Dermis microvascular lymphatic vessel endothelial cell (primary cell): ENCODE measurements at places on chromosomes 2 and 18. TPM values are rescaled to one million over a fixed set of nuclear protein-coding genes. Genes with fewer than 3 reads are reported as not detected.

The RTKN gene
- total RNA-seq: 18.0 and 32.9 TPM in 2 replicates

The UGT1A10 gene
- not detected in 2 replicates for total RNA-seq

The CYRIA gene
- total RNA-seq: 30.6 and 40.2 TPM in 2 replicates

The PAX8 gene
- total RNA-seq: under 0.01 TPM in 2 replicates

The TBR1 gene
- total RNA-seq: under 0.01 TPM in 2 replicates

The ARHGAP15 gene
- total RNA-seq: under 0.01 TPM in 1 of 2 replicates, not detected in the other

The TSPYL6 gene
- total RNA-seq: not detected in 2 replicates

The SCG2 gene
- total RNA-seq: not detected in 2 replicates

The CNDP1 gene
- total RNA-seq: not detected in 2 replicates

The ATP8B1 gene
- total RNA-seq: 18.2 and 34.0 TPM in 2 replicates

GRCh38 chr2:181058378-181059269 is 78.2 kb downstream of the UBE2E3 start:
- peak; percentile 61 for DNase-seq

DNA sequence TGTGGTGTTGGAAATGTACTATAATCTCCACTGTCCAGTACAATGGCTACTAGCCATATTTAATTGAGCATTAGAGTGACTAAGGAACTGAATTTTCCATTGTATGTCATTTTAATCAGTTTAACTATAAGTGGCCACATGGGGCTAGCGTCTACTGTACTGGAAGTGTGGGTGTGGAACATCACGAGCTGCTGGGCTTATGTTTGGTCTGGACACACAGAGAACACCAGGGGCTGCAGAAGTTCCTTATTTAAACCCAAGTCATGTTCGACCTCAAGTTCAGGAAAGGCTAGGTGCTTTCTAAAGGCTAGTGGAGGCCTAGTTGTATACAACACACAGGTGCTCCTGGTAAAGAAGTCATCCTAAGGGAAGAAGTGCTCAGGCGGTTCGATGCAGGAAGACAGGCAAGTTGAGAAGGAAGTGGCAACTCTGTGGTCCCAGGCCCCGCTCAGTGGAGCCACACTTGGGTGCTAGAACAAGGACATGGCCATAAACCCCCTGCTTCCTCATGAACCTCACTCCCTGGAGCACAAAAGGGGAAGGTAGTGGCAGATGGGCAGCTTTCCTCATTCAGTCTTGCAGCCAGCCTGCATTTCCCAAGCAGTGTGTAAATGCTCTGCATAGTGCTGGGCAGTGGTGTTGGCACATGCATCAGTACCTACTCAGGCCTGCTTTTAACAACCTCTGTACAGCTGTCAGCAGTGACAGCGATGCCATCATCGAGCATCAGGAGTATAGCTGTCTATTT is 13.3 kb downstream of the LGALSL start:
- DNase-seq: no peak

GRCh38 chr18:13496691-13497281 is 229.6 kb downstream of the FAM210A start:
- no peak for DNase-seq

DNA sequence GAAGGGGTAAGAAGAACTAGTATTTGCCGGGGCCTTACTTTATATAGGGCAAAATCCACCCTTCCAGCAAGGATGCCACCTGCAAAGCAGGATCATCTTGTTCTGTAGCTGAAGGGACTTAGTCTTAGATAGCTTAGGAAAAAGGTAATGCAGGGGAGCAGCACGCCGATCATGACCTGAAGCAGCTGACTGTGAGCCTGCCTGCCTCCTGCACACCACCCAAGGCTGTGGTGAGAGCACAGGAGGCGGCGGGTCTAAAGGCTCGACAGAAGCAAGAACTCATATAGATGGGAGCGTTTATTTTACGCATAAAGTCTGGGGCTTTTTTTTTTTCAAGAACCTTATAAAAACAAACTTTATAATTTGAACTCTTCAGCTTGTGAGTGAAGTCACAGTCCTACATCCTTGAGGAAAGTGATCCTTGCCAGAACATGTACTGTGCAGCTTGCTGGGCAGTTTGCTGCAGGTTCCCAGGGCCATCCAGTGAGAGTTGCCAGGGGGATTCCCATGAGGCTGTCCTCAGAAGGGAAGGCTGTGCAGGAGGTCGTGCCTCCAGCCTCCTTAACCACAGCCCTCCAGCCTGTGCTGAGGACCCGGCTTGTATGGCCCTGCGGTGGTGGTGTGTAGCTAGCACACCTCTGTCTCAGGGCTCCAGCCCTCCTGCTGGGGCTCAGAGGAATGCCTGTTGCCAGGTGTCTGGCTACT is 92.1 kb downstream of the RNF144A start:
- no peak for DNase-seq

GRCh38 chr2:181857483-181857882 is 34.0 kb upstream of the ITPRID2 start:
- no peak for DNase-seq

- peak; percentile 58 for DNase-seq
Observed at GRCh38 chr2:43370705-43371104, 144.3 kb upstream of the ZFP36L2 start.

GRCh38 chr2:211045025-211045424 is 488.6 kb downstream of the CPS1 start:
- no peak for DNase-seq

DNA sequence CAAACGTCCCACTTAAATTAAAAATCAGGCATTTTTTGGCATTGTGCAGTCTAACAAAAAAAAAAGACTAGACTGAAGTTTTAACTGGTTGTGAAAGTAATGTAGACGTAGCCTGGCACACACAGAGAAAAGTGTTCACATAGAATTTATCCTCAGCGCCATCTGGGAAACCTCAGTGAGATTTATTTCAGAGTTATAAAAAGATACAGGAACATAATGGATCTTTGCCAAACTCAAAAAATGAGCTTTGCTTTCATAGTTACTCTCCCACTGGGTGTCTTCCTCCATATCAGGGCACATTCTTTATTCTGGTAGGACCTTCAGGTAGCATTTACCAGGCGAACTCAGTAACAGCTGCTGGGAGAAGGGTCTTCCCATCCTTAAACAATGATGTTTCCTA is 532.4 kb upstream of the SALL3 start:
- DNase-seq: no peak

- DNase-seq: no peak
Observed at GRCh38 chr2:79041032-79041448, 15.5 kb downstream of the REG3G start.
